ENCODE measurements at places on chromosomes 4 and X. TPM values are rescaled to one million over a fixed set of nuclear protein-coding genes. Genes with fewer than 3 reads are reported as not detected.

The SULT1E1 gene
- polyA plus RNA-seq, result 570 TPM

The MID1IP1 gene
- polyA plus RNA-seq, result 19.7 TPM

The SLC25A53 gene
- 9.4 TPM for polyA plus RNA-seq

The UGT2B7 gene
- polyA plus RNA-seq, result 70.4 TPM

The SMC1A gene
- polyA plus RNA-seq, result 112 TPM

Measured in left renal cortex interstitium (tissue), 4 donors.